GM23338 (cell line): ENCODE measurements at places on chromosomes 2 and 18. TPM values are rescaled to one million over a fixed set of nuclear protein-coding genes. Genes with fewer than 3 reads are reported as not detected.

Gene CPLX4
- not detected in 2 replicates for polyA plus RNA-seq

DNA sequence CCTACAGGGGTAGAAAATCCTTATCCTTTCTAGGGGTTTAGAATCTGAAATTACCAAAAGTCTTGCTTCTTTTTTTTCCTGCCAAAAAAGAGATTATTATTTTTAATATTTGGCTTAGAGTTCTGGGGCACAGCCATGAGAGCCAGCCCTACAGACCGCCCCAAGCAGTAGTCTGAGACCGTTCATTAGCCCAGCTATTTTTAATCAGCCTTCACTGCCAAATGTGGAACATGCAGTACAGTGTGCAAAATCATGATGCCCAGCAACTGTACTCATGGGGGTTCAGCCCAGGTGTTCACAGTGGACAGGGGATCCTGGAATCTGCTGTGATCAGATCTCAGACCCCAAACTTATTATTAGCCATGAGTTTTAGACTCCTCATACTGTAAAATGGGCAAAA lies 60.4 kb downstream of the GRB14 start:
- H3K27me3 ChIP-seq = no peaks in the 10 kb centered on the region
- no peaks in the 10 kb centered on the region for H3K4me1 ChIP-seq
- no peak overlapping the region for H3K4me3 ChIP-seq
- DNase-seq = no peak
- no peaks in the 10 kb centered on the region for H3K36me3 ChIP-seq
- H3K27ac ChIP-seq = no peak overlapping the region

Gene TLX2
- 0.16 TPM in 1 of 2 replicates, not detected in the other for polyA plus RNA-seq

Gene STARD6
- polyA plus RNA-seq = not detected in 2 replicates

Gene NR4A2
- 0.56 and 0.71 TPM in 2 replicates for polyA plus RNA-seq

- H3K27me3 ChIP-seq = no peaks in the 10 kb centered on the region
- DNase-seq = no peak
- H3K4me1 ChIP-seq = no peaks in the 10 kb centered on the region
- no peaks in the 10 kb centered on the region for H3K36me3 ChIP-seq
- no peak overlapping the region for H3K27ac ChIP-seq
Observed at GRCh38 chr2:213015387-213016165, 135.8 kb downstream of the IKZF2 start.

GRCh38 chr2:9745153-9745899 lies 97.9 kb upstream of the TAF1B start:
- no peaks in the 10 kb centered on the region for H3K4me1 ChIP-seq
- H3K27me3 ChIP-seq = no peaks in the 10 kb centered on the region
- no peak for DNase-seq

Gene SLC1A4
- 1.3 TPM in 2 replicates for polyA plus RNA-seq

DNA sequence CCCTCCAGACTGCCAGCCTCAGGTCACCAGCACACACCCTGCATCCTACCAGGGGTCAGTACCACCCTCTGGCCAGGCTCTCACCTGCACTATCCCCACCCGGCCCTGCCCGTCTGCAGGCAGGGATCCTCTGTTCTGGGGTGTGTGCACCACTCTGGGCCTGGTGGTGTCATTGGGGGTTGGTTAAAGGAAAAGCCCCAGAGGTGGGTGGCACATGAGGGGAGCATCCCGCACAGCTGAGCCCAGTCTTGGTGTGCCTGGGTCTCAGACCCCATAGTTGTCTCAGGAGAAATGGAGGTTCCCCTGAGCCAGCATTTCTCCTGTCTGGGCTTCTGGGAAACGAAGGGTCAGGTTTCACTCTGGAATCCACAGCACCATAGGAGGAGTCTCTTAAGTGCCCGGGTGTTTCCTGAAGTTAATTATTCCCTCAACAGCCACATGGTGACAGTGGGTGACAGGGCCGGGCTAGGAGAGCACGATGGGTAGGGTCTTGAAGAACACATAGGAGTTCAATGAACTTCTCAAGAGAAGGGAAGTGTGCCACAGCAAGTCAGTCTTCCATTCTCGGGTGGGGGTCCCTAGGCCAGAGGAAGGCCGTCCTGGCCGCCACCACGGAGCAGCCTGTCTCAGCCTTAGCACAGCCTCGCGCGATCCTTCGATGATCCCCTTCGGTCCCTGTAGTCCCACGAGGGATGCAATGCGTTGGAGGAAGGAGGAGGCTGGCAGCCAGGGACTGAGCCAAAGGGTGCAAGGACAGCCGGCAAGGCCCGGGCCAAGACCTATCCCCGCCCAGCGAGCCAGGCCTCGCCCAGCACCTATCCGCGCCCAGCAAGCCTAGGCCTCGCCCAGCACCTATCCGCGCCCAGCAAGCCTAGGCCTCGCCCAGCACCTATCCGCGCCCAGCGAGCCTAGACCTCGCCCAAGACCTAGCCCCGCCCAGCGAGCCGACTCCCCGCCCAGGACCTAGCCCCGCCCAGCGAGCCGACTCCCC lies 1.1 kb upstream of the FARP2 start:
- DNase-seq = peak; percentile 88
- peak overlapping the region; percentile 64 for H3K4me3 ChIP-seq
- peak overlapping the region; percentile 97 for H3K27ac ChIP-seq
- H3K27me3 ChIP-seq = no peaks in the 10 kb centered on the region

DNA sequence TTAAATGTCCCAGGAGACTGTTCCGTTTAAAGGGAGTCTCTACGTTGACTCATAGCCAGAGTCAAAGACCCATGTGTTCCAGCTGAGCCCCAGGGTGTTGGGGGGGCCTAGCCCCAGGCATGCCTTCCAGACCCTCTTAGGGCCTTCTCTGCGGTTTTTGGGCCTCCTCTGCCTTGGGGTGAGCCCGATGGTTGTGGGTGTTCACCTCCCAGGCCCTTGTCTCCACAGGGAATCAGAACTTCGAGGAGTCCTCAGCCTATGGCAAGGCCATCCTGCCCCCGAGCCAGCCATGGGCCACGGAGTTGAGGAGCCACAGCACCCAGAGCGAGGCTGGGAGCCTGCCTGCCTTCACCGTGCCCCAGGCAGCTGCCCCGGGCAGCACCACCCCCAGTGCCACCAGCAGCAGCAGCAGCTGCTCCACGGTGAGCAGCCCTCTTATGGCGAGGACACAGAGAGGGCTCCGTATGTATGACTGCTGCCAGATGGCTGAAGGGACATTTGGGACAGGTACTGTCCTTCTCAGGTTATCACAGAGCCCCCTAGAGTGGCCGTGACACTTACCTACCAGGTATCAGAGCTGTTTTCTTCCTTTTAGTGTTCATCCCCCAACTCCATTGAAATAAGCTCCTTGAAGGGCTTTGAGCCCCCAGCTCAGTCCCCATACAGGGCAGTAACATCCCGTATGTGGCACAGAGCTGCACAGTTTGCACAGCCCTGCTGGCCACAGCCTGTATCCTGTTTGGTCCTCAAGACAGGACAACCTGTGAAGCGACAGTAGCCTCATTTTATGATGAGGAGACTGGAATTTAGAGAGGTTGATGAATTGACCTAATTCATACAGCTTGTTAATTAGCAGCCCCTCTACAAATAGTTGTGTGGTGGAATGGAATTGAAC lies 80.7 kb downstream of the EPAS1 start:
- no peak overlapping the region for H3K27ac ChIP-seq
- no peaks in the 10 kb centered on the region for H3K27me3 ChIP-seq
- DNase-seq = no peak
- H3K4me3 ChIP-seq = no peak overlapping the region

- no peaks in the 10 kb centered on the region for H3K4me1 ChIP-seq
- H3K36me3 ChIP-seq = no peaks in the 10 kb centered on the region
- H3K4me3 ChIP-seq = no peak overlapping the region
Observed at GRCh38 chr2:203710226-203710625, 3.8 kb downstream of the CD28 start.
